SK-MEL-5 (cell line): ENCODE measurements at places on chromosomes 6 and 20.

- no peak for DNase-seq
Measured at GRCh38 chr6:137261761-137262160, 42.6 kb upstream of the IFNGR1 start.

DNA sequence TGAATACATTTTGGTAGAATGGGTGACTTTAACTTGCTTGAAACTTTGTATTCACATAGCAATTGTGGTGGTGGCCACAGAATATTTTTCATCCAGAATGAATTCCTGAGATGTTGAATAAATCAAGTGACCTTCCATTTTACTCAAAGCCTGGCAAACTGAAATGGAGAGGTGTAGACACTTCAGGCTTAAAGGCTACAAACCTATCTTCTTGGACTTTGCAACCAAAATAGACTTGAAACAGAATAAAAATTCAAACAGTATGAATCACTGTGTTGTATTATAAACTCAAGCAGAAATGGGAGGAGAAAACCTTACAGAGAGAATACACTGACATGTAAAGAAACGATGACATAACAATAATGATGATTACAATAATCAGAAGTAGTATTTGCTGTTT is 371.6 kb downstream of the BCKDHB start:
- no peak for DNase-seq

DNA sequence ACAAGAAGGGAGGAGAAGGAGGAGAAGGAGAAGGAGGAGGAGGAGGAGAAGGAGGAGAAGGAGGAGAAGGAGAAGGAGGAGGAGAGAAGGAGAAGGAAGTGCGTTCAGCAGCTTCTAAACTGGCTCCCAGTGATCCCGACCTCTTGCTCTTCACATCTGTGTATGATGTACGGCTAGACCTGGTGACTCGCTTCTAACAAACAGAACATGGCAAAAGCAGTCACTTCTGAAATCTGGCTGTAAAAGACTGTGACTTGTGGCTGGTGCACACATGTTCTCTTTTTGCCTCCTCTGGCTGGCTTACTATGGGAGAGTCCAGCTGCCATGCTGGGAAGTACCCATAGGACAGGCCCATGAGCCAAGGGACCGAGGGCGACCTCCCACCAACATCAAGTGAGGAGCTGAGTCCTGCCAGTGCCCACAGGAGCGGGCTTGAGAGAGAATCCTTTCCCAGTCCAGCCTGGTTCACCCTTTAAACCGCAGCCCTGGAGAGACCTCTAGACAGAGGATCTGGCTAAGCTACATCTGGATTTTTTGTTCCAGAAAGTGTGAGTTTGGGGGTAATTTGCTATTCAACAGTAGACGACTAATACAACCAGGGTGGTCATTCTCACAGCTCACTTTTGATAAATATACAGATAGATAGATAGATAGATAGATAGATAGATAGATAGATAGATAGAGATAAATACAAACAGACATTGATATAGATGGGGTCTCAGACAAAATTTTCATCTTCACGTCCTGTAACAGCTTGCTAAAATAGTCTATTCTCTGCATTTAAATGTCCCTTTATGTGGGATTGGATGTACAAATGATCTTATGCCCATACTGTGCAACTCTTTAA is 42.3 kb downstream of the RPP40 start:
- DNase-seq = no peak

GRCh38 chr20:14925300-14925699 is 587.9 kb upstream of the FLRT3 start:
- DNase-seq = no peak

GRCh38 chr6:34904990-34905613 is 16.0 kb downstream of the ANKS1A start:
- no peak for DNase-seq

DNA sequence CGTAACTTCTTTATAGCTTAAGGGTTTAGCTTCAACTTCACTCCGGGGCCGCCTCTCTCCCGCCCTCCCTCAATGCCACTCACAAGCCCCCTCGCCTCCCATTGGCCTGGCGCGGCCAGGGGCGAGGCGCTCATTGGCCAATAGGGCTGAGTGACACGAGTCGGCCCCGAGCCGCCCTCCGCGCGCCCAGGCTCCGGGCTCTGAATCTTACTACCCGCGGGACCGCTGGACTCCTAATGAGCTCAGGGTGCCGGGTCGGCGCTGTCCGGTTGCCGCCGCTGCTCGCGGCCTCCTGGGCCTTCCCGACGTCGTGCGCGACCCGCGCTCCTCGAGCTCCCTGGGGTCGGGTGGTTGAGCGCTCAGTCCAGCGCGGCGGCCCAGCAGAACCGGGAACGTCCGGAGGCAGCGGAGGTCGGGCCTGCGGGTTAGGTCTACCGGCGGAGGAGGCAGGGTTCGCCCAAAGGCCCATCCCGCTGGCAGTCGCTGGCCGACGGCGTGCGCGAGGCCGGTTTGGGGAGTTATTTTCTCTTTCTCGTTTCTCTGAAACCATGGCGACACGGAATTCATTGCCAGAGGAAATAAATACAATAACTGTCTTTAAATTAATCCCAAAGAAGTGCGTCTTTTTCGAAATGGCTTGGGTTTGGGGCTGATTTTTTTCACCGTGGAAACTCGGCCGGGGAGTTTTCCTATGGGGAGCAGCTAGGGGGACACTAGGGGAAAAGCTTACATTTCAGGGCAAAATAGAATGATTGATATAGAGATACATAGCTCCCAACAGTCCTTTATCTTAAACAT is at the start of gene SIM1:
TSS of gene SIM1 (minus strand) at position 19 of the 798 bp plus-strand sequence. CDS start 1,453 bp downstream, outside the sequence.
- peak; percentile 33 for DNase-seq

GRCh38 chr6:109237077-109237985 is 142.0 kb downstream of the CEP57L1 start:
- no peak for DNase-seq

- peak; percentile 74 for DNase-seq
Measured at GRCh38 chr6:97174471-97174870, 108.5 kb downstream of the MMS22L start.

DNA sequence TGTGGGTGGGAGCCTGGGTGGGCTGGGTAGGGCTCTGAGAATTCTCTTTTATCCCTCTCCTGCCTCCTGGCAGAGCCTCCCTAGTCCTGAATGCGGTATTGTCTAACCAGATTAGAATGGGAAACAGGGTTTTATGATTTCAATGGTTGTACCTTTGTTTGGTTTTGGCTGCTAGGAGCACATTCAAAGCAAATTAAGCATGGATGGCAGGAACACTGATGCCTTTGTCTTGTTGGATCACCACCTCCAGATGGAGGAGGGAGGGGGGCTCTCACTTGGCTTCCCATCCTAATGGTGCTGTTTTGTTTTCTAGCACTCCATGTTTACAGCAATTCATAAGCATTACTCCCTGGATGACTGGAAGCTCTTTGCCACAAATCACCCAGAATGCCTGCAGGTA is 11.6 kb downstream of the GMPR start:
- peak; percentile 93 for DNase-seq

GRCh38 chr6:132961610-132962009 is 147.2 kb downstream of the RPS12 start:
- DNase-seq = peak; percentile 55

- DNase-seq = peak; percentile 15
Measured at GRCh38 chr6:48061265-48061990, 49.6 kb downstream of the PTCHD4 start.

GRCh38 chr6:23559587-23560343 is 566.2 kb upstream of the NRSN1 start:
- no peak for DNase-seq

DNA sequence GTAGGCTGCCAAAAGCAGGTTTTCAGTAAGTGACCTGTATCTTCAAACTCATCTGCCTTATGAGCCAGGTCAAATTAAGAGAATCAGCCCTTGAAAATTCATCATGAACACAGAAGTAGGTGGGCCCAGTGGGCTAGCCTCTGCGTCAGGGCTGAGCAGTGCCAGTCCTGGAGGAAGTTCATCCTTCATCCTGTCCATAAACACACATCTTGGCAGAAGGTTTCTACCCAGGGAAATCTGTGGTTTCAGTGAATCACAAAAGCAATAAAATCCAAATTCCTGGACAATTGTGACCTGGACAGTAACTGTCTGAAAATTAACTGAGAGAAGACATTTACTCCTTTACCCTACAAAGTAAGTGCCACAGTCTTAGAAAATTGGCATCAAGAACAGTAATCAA is 72.4 kb downstream of the ATG5 start:
- DNase-seq = no peak

DNA sequence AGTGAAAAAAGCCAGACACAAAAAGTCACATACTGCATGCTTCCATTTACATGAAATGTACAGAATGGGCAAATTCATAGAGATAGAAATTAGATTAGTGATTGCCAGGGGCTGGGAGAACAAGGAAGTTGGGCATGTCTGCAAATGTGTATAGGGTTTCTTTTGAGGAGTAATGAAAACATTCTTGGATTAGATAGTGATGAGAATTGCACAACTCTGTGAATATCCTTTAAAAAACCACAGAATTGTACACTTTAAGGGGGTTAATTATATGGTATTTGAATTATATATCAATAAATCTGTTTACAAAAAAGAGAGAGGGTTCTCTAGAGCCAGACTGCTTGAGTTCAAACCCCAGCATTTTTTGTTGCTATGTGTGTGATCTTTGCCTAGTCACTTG is 188.1 kb downstream of the CDC5L start:
- DNase-seq = no peak

DNA sequence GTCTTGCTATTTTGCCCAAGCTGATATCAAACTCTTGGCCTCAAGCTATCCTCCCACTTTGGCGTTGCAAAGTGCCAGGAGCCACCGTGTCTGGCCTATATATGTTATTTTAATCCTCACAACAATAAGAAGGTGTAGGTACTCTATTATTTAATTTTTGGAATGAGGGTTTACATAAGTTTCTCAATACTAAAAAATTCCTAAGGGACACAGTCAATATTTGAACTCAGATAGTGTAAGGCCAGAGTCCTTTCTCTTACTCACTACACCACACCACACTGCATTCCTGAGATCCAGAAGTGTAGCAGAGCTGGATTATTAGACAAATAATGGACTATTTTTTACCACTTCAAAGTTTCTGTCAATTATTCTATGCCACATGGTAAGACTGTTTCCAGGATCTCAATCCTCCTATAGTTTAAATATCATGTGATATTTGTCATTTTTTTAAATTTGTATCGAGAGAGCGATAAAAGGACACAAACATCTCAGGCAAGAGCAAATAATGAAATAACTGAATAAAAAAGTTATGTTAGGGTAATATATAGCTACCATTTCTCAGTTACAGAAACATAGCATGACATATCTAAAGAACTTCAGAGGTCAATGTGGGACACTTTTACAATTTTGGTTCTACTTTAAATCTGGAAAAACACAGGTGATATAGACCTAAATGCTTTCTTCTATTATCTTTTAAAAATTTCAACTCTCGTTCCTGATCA is 162.2 kb upstream of the THEMIS start:
- no peak for DNase-seq

DNA sequence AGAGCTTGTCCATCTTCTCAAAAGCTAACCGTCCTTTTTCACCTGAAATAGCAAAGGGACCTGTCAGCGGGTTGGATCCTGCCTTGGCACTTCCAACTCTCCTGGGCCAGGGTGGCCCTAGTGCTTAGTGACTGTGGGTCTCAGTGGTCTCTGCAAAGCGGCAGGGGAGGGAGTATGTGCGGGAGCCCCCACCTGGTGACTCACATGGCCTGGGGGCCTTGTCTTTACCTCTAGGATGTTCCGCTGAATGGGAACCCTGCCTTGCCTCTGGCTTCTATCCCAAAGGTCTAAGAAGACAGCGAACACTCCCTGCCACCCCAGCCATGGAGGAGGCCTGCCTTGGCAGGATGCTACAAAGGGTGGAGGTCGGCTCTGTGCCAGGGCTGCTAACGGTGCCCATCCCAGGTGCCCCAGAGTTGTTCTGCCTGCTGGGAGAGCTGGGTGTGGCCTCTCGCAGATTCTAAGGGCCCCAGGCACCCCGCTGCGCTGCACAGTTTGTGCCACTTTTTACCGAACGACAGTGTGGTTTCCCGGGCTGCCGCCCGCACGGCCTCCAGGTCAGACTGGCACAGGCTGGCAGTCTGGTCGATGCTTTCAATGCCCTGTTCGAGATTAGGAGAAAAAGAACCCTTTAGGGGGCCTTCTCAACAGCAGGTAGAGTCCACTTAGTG is 77.2 kb downstream of the PTPN1 start:
- no peak for DNase-seq
